Hepatocyte (in vitro differentiated cells): ENCODE measurements at places on chromosomes 7 and 10. TPM values are rescaled to one million over a fixed set of nuclear protein-coding genes. Genes with fewer than 3 reads are reported as not detected.

The KEL gene
- polyA plus RNA-seq = 12.7 and 12.8 TPM in 2 replicates

The PNLIPRP1 gene
- polyA plus RNA-seq = 0.39 TPM in 1 of 2 replicates, not detected in the other

The GIMAP5 gene
- polyA plus RNA-seq = 0.79 TPM in 1 of 2 replicates, not detected in the other

The TRIM8 gene
- polyA plus RNA-seq = 61.2 and 63.4 TPM in 2 replicates

The CLDN15 gene
- polyA plus RNA-seq = 25.7 and 38.8 TPM in 2 replicates

The CALHM3 gene
- polyA plus RNA-seq = not detected in 2 replicates
